ENCODE measurements at places on chromosomes 13 and 19. TPM values are rescaled to one million over a fixed set of nuclear protein-coding genes. Genes with fewer than 3 reads are reported as not detected.

The PRTN3 gene
- polyA plus RNA-seq: 4.9 TPM

The ZNF560 gene
- not detected for polyA plus RNA-seq

The APOC4 gene
- not detected for polyA plus RNA-seq

The URAD gene
- polyA plus RNA-seq: not detected

The CDX2 gene
- not detected for polyA plus RNA-seq

The KLK1 gene
- polyA plus RNA-seq: 0.19 TPM

The KLK12 gene
- polyA plus RNA-seq: not detected

The C3 gene
- polyA plus RNA-seq: 8.7 TPM

The GFY gene
- not detected for polyA plus RNA-seq

The CA11 gene
- 15.7 TPM for polyA plus RNA-seq

The ANGPTL8 gene
- polyA plus RNA-seq: 0.71 TPM

The ZNF844 gene
- 9.4 TPM for polyA plus RNA-seq

The TTYH1 gene
- polyA plus RNA-seq: 3.9 TPM

The PAN3 gene
- 16.0 TPM for polyA plus RNA-seq

The UBE2L5 gene
- polyA plus RNA-seq: 0.21 TPM

The HSH2D gene
- polyA plus RNA-seq: 0.47 TPM

The CALR3 gene
- not detected for polyA plus RNA-seq

The C13orf42 gene
- not detected for polyA plus RNA-seq

The SMIM17 gene
- 1.8 TPM for polyA plus RNA-seq

The ZNF43 gene
- polyA plus RNA-seq: 13.5 TPM

The CRX gene
- polyA plus RNA-seq: not detected

The CEACAM1 gene
- 3.7 TPM for polyA plus RNA-seq

The C1QTNF9 gene
- polyA plus RNA-seq: 4.6 TPM

The ZNF850 gene
- 2.1 TPM for polyA plus RNA-seq

The HIF3A gene
- polyA plus RNA-seq: 169 TPM

The ZNF135 gene
- 14.1 TPM for polyA plus RNA-seq

The KPNA3 gene
- polyA plus RNA-seq: 40.4 TPM

The NCR1 gene
- polyA plus RNA-seq: 0.39 TPM

The TYROBP gene
- polyA plus RNA-seq: 22.8 TPM

The C19orf81 gene
- 2.2 TPM for polyA plus RNA-seq

The NALCN gene
- 0.35 TPM for polyA plus RNA-seq

The MAST1 gene
- 0.91 TPM for polyA plus RNA-seq

The RASGRP4 gene
- 2.5 TPM for polyA plus RNA-seq

The CEACAM3 gene
- 0.13 TPM for polyA plus RNA-seq

The NAPA gene
- polyA plus RNA-seq: 104 TPM

The CYP4F12 gene
- polyA plus RNA-seq: 2.0 TPM

The DDX49 gene
- polyA plus RNA-seq: 34.1 TPM

The FSD1 gene
- 4.5 TPM for polyA plus RNA-seq

The MICU2 gene
- 71.3 TPM for polyA plus RNA-seq

The ADAMTS10 gene
- polyA plus RNA-seq: 35.8 TPM

The KCTD12 gene
- polyA plus RNA-seq: 203 TPM

The ATP4A gene
- not detected for polyA plus RNA-seq

The PNMA8B gene
- polyA plus RNA-seq: 3.2 TPM

The SERTM1 gene
- 0.08 TPM for polyA plus RNA-seq

The KDM4B gene
- 18.3 TPM for polyA plus RNA-seq

The ZNF567 gene
- polyA plus RNA-seq: 8.9 TPM

The LILRB5 gene
- 9.1 TPM for polyA plus RNA-seq

The TPTE2 gene
- polyA plus RNA-seq: 0.11 TPM

The UQCRFS1 gene
- polyA plus RNA-seq: 34.9 TPM

The ELSPBP1 gene
- not detected for polyA plus RNA-seq
